SJCRH30 (cell line): ENCODE measurements at places on chromosomes 12 and 14. TPM values are rescaled to one million over a fixed set of nuclear protein-coding genes. Genes with fewer than 3 reads are reported as not detected.
A peak's percentile ranks its signal among the peaks of the same experiment; 100 is the strongest.

Gene ENDOU
- total RNA-seq, result not detected in 2 replicates

Gene GPR137C
- total RNA-seq, result 2.5 and 2.7 TPM in 2 replicates

Gene KRT4
- total RNA-seq, result not detected in 2 replicates

Gene SLC16A7
- 3.1 and 3.6 TPM in 2 replicates for total RNA-seq

Gene MBD6
- total RNA-seq, result 60.0 and 60.1 TPM in 2 replicates

Gene ASIC1
- total RNA-seq, result 7.5 and 8.9 TPM in 2 replicates

Gene GYS2
- total RNA-seq, result 0.05 TPM in 1 of 2 replicates, not detected in the other

- peaks cover 66% of the 10 kb centered on the region for H3K36me3 ChIP-seq
- DNase-seq, result no peak
- H3K27me3 ChIP-seq, result no peaks in the 10 kb centered on the region
- no peak overlapping the region for H3K4me3 ChIP-seq
- H3K27ac ChIP-seq, result no peak overlapping the region
- no peaks in the 10 kb centered on the region for H3K4me1 ChIP-seq
Measured at GRCh38 chr12:120159509-120160237, 34.8 kb downstream of the GCN1 start.

GRCh38 chr12:47912556-47912955 lies 7.8 kb upstream of the VDR start:
- no peak overlapping the region for H3K4me3 ChIP-seq
- H3K4me1 ChIP-seq, result no peaks in the 10 kb centered on the region
- no peaks in the 10 kb centered on the region for H3K36me3 ChIP-seq
- H3K27ac ChIP-seq, result no peak overlapping the region
- DNase-seq, result no peak
- H3K27me3 ChIP-seq, result no peaks in the 10 kb centered on the region

GRCh38 chr12:53803194-53803593 lies 51.4 kb upstream of the CISTR start:
- H3K4me3 ChIP-seq, result no peak overlapping the region
- H3K4me1 ChIP-seq, result no peaks in the 10 kb centered on the region; the same call in 1 of the 2 replicates
- H3K36me3 ChIP-seq, result no peaks in the 10 kb centered on the region
- H3K27me3 ChIP-seq, result 0 out of 2 replicates have a peak, but pooled peaks cover 13% of the 10 kb centered on the region
- DNase-seq, result no peak

DNA sequence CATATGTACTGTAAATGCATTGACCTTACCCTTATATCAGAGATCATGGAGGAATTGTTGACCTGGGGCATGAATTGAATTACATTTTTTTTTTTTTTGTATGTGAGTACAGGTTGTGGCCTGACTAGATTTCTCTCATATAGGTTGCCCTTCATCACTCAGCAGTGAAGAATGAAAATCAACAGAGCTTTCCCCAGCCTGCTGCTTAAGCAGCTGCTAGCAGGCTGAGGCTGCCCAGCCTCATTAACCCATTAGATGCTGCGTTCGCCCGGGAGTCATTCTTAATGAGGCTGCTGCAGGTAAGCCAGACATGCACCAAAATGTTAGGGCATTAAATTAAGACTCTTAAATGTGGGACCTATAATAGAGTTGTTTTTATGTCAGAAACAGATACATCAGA lies 236.0 kb downstream of the ETNK1 start:
- no peak for DNase-seq
- H3K27ac ChIP-seq, result no peak overlapping the region

DNA sequence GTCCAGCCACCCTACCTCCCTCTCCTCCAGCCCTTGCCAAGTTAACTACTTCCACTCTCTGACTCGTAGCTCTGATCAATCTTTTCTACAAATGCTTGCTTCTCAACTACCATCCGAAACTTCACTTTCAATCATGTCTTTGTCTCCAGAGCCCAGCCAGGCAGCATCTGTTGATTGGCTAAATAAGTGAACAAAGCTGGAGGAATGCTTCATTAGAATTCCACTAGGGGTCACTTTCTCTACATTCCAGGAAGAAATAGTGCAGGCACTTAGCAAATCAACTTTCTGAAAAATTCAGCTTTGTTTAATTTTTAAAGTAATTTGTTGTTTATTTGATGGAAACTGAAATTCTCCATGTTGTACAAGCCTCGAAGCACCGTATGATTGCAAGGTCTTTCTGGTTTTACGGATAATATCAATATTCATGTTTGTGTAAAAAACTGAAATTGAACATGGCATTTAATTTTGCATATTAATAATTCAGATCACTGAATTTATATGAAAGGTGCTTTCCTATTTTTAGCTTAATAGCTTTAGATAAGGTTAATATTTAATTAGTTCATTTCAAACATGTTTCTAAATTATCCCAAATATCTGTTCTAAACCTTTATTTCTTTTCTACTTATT lies 32.4 kb upstream of the HELB start:
- H3K27me3 ChIP-seq, result no peaks in the 10 kb centered on the region
- H3K4me1 ChIP-seq, result peaks cover 4% of the 10 kb centered on the region; the same call in 1 of the 2 replicates
- no peak overlapping the region for H3K27ac ChIP-seq
- H3K4me3 ChIP-seq, result no peak overlapping the region
- DNase-seq, result peak; percentile 26
- no peaks in the 10 kb centered on the region for H3K36me3 ChIP-seq

DNA sequence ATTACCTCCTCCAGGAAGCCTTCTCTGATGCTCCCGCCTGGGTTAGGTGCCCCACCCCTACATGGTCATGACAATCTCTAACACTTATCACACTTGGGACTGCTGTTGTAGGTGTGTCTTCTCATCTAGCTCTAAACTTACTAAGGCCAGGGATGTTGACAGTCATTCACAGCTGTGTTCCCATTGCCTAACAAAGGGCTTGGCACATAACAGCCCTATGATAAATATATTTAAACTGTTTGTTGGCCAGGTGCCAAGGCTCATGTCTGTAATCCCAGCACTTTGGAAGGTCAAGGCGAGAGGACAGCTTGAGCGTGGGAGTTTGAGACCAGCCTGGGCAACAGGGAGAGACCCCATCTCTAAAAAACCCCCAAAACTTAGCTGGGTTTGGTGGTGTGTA lies 98.8 kb upstream of the RGS6 start:
- no peak overlapping the region for H3K27ac ChIP-seq
- H3K36me3 ChIP-seq, result no peaks in the 10 kb centered on the region
- no peaks in the 10 kb centered on the region for H3K4me1 ChIP-seq
- H3K27me3 ChIP-seq, result no peaks in the 10 kb centered on the region

GRCh38 chr12:75978677-75979076 lies 52.9 kb downstream of the PHLDA1 start:
- H3K36me3 ChIP-seq, result no peaks in the 10 kb centered on the region
- DNase-seq, result no peak
- peak overlapping the region; percentile 67 for H3K27ac ChIP-seq

- H3K4me1 ChIP-seq, result peaks cover 8% of the 10 kb centered on the region
- no peak for DNase-seq
- H3K36me3 ChIP-seq, result no peaks in the 10 kb centered on the region
- H3K4me3 ChIP-seq, result no peak overlapping the region
- no peaks in the 10 kb centered on the region for H3K27me3 ChIP-seq
- no peak overlapping the region for H3K27ac ChIP-seq
Measured at GRCh38 chr12:52285851-52286530, 5.3 kb downstream of the KRT81 start.

DNA sequence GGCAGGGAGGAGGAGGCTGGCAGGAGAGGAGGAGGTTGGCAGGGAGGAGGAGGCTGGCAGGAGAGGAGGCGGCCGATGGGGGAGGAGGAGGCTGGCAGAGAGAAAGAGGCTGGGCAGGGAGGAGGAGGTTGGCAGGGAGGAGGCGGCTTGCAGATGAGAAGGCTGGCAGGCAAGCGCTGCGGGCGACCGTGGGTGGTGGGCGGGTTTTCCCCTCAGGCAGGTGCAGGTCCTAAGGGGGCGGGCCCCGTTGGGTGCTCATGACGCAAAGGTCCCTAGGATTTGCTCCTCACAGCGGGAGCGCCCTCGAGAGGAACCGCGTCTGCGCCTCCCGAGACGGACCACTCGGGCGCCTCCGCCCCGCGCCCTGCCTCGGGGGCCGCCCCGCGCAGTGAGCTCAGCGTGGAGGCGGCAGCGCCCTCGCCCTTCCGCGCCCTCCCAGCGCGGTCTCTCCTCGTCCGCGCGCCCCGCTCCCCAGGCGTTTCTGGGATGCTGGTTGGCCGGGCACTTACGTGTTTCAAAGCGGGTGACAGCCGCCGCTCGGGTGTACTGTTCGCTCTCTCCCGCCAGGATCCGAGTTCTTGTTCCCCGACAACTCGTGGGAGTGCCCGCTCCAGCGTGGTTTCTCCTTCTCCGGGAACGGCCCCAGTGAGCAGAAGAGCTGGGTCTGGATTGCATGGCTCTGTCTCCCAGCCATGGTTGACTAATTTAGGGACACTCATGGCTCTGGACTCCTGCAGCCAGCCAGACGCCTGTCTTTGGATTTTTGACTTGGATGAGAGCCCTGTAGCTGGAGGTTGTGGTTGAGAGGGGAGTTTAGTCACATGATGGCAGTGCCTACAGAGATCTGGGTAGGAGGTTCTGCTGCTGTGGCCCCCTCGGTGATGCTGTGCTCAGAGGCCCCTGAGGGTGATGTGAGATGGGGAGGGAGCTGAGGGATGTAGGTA lies 64.1 kb upstream of the PPP4R3A start:
- no peak overlapping the region for H3K4me3 ChIP-seq
- no peak overlapping the region for H3K27ac ChIP-seq
- H3K27me3 ChIP-seq, result no peaks in the 10 kb centered on the region
